ENCODE measurements at places on chromosomes 6 and 20.

- DNase-seq = no peak
These were observed 70.9 kb downstream of the QKI start for GRCh38 chr6:163485388-163485851.

GRCh38 chr20:47784599-47785310 lies 526 bp downstream of the SULF2 start:
- DNase-seq = no peak

DNA sequence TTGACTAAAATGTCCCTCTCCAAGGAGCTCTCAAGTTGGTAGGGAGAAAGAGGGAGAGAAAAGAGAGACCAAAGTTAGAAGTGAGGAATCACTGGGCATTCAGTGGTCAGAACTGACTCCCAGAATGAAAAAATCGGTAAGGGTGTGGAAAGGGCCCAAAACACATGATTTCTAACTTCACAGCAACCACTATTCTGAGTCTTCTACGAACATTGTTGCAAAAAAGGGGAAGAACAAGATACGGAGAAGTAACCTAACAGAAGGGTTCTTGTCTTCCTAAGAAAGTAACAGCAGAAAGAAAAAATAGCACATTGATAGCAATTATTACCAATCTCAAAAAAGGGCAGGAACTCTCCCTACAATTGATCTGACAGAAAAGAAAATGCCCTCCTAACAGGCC lies 65.6 kb downstream of the ATP9A start:
- no peak for DNase-seq

GRCh38 chr6:106639812-106640211 lies 10.4 kb downstream of the QRSL1 start:
- no peak for DNase-seq

- no peak for DNase-seq
These were observed 52.5 kb downstream of the BMP7 start for GRCh38 chr20:57213924-57214323.

GRCh38 chr6:2976060-2976459 lies 4.7 kb upstream of the SERPINB6 start:
- DNase-seq = no peak

- DNase-seq = peak; percentile 98
These were observed 272.5 kb upstream of the SGK1 start for GRCh38 chr6:134590449-134590848.

DNA sequence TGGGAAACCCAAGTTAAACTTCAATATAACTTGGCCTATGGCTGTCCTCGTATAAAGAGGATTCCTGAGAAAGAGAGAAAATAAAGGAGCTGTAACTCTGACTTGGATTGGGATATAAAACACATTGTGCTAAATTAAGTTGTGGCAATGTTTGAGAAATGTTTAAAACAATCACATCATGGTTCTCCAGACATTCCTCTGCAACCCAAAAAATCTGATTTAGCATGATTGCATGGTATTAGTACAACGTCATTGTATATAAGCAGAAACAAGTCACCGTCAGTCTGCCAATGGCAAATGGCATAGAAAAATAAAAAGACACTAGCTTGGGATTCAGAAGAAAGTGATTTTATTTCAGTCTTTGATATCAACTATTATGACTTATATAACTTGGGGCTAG lies 140.2 kb upstream of the FAM83B start:
- DNase-seq = no peak

- no peak for DNase-seq
These were observed 481.8 kb downstream of the TFAP2B start for GRCh38 chr6:51300510-51300909.

DNA sequence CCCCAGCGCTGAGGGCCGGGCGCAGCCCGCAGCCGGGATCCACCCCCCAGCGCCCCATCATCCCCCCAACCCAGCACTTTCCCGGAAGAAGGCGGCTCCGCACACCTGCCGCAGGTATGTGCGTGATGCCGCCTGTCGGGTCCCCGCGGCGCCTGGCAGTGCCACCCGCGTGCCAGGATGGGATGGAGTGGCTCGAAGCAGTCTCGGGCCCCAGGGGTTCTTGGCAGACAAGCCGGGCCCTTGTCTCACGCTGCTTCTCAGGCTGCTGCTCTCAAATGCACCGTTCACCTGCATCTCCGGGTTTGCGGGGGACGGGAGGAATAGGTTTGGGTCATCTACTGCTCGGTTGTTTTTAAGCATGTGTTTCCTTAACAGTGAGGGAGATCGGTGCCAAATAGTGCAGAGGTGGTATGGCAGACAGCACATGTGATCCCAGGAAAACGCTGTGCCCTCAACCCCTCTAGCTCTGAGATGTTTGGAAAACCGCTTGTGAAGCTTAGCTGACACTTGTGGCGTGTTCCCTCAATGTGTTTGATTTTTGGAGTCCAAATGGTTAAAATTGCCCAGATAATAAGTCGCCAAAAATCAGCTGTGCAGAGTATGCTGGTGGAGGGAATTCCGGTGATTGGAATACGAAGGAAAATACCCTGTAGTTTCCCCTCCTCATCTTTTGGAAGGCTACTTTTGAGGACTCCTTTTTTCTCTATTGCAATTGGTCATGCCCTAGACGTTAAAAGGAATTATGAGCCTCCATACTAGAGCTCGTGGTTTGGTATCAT lies 926 bp downstream of the MYLIP start:
- DNase-seq = no peak

GRCh38 chr6:122833021-122833491 lies 44.0 kb downstream of the SMPDL3A start:
- DNase-seq = no peak

GRCh38 chr20:17562804-17563305 lies 7.0 kb upstream of the DSTN start:
- peak; percentile 82 for DNase-seq

DNA sequence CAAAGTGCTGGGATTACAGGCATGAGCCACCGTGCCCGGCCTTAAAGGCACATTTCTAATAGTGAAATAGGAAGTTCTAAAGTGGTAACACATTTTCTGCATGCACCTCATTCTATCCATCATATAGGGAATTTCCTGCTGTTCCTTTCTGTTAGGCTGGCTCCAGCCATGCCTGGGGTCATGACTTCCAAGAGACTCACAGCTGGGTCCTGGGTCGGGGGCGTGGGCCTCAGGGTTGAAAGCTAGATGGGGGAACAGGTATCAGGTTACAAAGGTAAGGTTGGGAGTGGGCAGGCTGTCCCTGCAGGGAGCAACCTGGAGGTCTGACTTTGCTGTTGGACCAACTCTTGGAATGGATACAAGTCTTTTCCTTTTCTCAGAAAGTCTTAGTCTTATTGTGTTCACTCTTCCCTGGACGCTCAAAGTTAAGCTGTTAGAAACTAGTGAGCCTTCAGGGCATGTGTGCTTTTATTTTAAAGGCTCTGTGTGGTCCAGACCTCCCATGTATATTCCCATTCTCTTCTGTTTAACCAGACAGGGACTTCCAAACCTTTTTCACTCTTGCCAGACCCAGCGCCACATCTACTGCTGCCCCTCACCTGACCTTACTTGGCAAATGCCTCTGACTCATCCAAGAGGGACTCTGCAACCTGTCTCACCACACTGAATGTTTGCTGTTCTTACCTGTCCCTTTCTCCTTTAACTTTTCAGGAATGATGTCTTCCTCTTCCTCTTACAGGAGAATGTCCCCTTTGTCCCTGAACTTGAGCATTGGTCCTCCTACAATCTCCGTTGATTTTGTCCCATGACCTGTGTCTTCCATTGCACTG lies 64.4 kb downstream of the TMEM170B start:
- no peak for DNase-seq

DNA sequence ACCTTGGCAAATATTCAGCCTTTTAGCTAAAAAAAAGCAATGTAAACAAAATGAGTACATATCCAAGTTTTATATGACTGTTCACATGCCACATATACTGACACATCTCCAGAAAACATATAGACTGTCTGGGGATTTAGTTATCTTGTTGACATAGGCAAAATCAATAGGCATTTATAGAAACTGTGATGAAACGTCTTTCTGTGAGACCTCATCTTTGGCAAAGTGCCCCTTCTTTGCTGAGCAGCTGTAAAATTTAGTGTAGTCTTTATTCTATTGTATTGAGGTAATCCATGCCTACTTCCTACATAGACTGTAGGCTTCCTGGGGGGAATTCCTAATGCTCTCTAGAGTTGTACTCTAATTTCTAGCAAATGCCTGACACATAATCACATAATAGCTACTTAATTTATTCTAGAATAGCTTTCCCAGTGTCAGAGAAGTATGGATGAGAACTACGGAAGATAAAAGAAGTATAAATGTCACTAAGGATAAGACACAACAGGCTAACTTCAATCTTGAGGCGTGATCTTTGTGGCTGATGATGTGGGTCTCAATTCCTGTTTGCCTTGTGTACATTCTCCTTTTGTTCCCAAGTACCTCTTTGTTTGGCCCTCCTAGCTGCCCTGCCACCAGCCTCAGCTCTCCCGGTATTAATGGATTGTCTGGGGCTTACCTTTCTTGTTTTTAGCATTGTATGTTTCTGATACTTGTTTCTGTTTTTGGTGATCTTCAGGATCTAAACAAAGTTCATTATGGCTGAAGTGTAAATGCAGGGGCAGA lies 30.6 kb downstream of the PTCHD4 start:
- no peak for DNase-seq

GRCh38 chr20:44742304-44743079 lies 3.2 kb upstream of the KCNK15 start:
- DNase-seq = no peak

- DNase-seq = no peak
These were observed 198.9 kb downstream of the BCAS1 start for GRCh38 chr20:53871541-53871940.

DNA sequence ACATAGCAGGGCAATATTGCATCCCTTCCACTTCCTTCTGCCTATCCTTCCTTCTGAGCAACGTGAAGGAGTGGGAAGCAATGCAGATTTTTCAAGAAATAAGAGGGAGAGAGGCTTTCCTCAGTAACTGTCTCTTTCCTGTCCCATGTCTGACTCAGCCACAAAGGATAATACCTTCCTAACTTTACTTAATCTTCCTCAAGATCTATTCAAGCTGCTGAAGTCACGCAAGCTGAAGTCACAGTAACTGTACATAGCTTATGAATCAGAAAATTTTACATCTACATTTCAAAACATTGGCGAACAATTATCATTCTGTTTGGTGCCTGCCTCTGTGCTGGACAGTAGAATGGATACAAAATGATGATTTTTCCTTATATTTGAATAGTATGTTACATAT lies 86.4 kb upstream of the POU3F2 start:
- DNase-seq = peak; percentile 47

GRCh38 chr6:15472621-15473020 lies 190.2 kb downstream of the DTNBP1 start:
- DNase-seq = no peak

GRCh38 chr6:162621246-162621645 lies 106.3 kb downstream of the PRKN start:
- no peak for DNase-seq

DNA sequence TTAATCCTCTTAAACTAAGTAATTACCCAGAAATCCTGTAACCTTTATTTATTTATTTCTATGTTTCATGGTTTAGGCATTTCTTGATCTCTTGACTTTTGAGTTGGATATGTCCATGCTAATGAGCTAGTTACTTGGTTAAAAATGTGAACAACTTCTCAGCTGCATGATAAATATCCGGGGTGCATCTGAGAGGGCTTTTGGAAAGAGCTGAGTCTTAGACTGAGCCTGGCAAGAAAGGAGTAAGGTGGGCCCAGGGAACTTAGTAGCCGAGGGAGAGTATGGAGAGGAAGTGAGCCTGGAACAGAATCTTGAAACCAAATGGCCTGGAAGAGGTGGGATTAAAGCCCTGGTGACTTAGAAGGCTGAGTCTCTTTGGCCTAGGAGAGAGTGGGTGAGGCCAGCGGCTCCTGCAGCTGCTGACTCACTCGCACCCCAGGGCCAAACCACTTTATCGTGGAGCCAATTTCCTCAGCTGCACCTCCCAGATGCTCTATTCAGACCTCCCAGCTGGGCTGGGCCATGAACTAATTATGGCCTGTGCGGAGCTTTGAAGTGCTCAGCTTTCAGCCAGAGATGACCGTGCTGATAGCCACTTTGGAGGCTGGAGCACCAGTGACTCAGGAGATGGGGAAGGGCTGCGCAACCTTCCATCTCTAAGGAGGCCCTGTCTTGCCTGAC lies 19.1 kb downstream of the TGM3 start:
- DNase-seq = peak; percentile 99

GRCh38 chr20:47127999-47128398 lies 228.5 kb downstream of the ZMYND8 start:
- no peak for DNase-seq

- no peak for DNase-seq
These were observed 19.4 kb upstream of the BRPF3 start for GRCh38 chr6:36177166-36177565.

- no peak for DNase-seq
These were observed 259.4 kb downstream of the GJA1 start for GRCh38 chr6:121694801-121695251.

- DNase-seq = no peak
These were observed 13.8 kb upstream of the RNF8 start for GRCh38 chr6:37339741-37340638.

DNA sequence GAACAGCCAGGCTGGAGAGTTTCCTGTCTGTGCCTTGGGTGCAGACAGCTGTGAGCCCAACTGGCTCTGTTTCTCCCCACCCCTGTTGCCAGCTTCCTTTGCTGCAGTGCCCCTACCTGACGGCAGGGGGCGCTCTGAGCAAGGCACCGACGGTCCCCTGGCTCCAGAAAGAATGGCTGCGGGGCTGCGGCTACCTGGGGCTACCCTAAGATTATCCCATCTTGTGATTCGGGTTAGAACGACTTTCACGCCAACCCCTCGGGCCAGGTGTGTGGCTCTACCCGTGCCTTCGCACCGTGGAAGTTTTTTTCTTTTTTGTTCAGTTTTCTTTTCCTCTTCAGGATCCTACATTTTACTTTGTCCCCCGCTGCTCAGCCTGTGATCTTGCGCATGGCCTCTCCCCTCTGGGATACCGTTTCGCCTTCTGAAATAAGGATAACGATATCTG lies 33.4 kb upstream of the AAR2 start:
- DNase-seq = peak; percentile 16

DNA sequence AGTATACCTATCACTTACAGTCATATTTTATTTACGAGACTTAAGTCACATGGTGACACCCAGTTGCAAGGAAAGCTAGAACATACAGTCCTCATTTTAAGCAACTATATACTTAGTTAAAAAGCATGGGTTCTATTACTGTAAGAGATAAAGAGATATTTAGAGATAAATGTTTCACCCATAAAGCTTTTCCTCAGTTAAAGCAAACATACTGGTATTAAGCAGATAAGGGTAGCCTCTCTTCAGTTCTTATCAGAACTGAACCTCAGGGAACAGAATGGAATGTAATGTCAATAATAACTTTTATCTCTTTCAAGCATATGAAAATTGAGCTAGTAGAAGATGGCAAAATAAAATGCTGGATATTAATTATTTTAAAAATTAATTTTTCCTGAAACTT lies 9.9 kb upstream of the ASCC3 start:
- no peak for DNase-seq

GRCh38 chr6:41777551-41778285 lies 2.0 kb downstream of the FRS3 start:
- DNase-seq = no peak
